Activated T-cell treated with anti-CD3 and anti-CD28 coated beads for 48 hours (primary cell): ENCODE measurements at places on chromosomes 16 and 17.
A peak's percentile ranks its signal among the peaks of the same experiment; 100 is the strongest.

DNA sequence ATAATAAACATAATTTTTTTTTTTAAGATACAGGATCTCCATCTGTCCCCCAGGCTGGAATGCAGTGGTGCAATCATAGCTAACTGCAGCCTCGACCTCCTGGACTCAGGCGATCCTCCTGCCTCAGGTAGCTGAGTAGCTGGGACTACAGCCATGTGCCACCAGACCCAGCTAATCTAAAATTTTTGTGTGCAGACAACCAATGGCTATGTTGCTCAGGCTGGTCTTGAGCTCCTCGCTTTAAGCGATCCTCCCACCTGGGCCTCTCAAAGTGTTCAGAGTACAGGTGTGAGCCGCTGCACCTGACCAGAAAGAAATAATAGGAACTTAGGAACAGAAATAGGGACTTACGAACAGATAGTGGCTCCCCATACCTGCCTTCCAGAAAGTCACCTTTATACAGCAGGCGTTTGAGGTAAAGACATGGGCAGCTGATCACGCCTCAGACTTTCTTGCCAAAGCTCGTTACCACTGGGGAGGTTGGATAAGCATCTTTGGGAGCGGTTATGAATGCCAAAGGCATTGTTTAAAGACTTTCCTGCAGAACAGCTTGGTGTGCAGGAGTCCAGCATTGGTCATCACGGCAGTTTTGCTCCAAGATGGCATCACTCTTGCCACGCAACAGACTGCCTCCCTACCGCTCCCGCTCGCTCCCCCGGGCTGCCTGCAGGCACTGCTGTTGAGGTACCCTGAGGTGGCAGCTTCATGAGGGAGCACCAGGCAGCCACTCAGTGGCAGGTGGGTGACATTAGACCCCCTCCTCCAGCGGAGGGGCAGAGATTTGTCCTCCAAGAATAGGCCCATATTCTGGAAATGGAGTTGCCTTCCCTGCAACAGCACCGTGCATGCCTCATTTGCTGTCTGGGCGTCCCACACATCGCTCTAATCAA lies 13.6 kb downstream of the COX4I1 start:
- no peak for DNase-seq

- no peak for DNase-seq
These were observed 216.8 kb upstream of the EEF2KMT start for GRCh38 chr16:5314377-5314776.

DNA sequence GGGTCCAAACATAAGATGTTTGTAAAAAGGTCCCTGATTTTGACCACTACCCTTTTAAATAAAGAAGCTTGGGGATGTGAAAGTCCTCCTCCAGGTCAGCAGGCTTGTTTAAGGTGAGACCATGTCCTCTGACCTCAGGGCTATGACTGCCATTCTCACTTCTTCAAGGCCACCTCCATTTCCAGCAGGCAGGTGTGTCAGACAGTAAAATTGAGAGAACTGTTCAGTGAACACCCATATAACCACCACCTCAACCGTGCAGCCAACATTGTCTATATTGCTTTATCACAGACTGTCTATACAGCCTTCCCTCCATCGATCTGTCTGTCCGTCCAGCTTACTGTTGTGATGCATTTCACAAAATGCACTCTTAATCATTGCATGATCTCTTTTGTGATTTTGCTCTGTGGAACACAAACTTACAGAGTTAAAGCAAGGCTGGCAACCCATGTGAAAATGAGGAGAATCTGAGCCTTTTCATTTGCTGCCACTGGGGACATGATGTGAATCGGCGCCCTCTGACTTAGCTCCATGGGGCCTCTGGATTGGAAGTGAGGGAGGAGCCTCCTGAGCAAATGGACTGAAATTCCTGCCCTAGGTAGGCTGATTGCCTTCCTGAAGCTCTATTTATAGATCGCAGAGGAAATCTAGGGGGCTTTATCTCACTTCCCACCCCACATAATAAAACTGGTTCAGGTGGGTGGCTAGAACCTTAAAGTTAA lies 53.8 kb downstream of the ZNRF1 start:
- DNase-seq = no peak

DNA sequence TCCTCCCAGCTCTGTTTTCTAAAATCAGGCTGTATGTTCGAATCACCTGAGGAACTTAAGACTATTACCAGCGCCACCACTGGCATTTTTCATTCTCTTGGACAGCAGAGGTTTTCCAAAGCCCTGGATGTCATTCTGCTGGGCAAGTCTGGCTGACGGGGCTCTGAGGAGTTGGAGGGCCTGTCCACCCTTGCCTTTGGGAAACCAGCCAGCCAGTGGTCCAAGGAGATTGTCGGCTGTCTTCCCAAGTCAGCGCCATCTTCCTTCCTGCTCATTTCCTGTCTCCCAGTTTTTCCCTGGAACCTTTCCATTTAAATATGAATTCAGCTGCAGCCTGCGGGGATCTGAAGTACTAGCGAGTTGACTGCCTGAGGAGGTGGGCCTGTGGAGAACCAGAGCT lies 258.3 kb downstream of the PRKCA start:
- DNase-seq = no peak

- no peak for DNase-seq
These were observed 54.0 kb downstream of the AKAP1 start for GRCh38 chr17:57138956-57139576.

- peak; percentile 37 for DNase-seq
These were observed 201.5 kb upstream of the CACNG5 start for GRCh38 chr17:66633317-66633965.

DNA sequence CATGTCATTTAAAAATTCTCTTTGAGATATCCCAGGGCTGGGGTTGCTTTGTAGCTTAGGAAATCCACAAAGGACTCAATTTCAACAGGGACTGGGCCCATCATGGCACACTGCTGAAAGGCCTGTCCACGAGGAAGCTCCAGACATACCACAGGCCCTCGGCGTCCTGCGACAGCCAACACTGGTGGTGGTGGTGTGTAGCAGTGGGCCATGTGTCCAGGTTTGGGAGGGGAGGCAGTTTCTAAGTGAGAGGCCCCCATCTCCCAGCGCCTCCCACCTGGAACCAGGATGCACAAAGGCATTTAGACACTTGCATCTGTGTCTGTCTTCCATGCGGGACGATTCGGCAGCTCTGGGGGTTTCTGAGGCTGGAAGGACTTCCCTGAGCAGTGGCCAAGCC lies 65.2 kb upstream of the ZNF423 start:
- DNase-seq = no peak
